Vagina (tissue), 2 donors: ENCODE measurements at places on chromosomes 5 and 9.

DNA sequence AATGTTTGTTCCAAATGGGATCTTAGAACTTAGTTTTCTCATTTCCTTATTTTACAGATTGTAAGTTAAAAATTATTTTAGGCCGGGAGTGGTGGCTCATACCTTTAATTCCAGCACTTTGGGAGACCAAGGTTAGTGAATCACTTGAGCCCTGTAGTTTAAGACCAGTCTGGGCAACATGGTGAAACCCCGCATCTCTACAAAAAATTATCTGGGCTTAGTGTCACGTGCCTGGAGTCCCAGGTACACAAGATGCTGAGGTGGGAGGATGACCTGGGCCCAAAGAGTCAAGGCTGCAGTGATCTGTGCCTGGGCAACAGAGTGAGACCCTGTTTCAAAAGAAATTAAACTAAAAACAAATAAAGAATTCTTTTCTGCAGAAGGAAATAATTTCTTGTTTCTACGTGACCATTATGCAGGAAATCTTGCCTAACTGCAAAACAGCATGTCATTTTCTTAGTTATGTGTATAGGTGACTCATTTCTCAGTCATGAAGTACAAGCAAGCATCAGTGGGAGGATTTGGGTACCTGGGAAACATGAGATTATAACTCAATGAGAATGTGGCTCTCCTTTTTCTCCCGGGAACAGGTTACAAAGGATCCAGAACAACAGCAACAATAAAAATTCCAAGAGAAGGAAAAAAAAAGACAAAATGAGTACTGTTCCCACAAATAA lies 375.1 kb upstream of the ST8SIA4 start:
- DNase-seq, result no peak

DNA sequence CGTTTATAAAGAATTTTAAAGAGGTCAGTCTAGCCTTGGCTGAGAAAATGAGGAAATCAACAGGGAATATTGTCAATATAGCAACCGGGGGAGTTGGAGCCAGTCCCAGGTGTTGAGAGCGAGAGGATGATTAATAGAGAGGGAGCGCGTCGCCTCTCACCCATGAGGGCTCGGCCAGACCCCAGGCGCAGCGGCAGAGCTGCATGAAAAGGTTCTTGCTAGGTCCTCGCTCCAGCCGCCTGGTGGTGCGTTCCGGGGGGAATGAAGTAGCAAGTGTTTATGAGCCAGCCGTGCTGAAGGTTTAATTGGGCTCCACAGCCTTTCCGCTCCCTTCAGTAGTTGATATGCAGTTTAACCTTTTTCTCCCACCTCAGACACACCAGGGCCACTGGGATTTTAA lies 167.3 kb upstream of the IRX1 start:
- no peak for DNase-seq

GRCh38 chr9:129012343-129012742 lies 15.8 kb downstream of the SH3GLB2 start:
- DNase-seq, result no peak

DNA sequence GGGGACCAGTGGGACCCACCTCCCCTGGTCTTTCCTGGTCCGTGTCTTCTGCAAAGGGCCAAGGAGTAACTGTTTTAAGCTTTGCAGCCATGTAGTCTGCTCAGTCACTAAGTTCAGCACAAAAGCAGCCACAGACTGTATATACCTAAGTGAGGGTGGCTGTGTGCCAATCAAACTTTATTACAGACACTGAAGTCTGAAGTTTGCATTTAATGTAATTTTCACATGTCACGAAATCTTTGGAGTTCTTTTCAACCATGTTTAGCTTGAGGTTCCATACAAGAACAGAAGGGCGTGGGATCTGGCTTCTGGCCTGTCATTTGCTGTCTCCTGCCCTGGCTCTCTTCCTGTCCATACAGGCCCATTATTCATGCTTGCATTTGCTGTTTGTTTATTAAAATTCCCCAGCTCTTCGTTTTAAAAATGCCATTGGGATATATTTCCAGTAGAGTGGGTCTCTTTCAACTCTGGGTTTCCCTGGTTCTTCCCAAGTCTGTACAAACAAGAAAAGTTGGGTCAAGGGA lies 64.2 kb upstream of the ECM2 start:
- DNase-seq, result no peak

DNA sequence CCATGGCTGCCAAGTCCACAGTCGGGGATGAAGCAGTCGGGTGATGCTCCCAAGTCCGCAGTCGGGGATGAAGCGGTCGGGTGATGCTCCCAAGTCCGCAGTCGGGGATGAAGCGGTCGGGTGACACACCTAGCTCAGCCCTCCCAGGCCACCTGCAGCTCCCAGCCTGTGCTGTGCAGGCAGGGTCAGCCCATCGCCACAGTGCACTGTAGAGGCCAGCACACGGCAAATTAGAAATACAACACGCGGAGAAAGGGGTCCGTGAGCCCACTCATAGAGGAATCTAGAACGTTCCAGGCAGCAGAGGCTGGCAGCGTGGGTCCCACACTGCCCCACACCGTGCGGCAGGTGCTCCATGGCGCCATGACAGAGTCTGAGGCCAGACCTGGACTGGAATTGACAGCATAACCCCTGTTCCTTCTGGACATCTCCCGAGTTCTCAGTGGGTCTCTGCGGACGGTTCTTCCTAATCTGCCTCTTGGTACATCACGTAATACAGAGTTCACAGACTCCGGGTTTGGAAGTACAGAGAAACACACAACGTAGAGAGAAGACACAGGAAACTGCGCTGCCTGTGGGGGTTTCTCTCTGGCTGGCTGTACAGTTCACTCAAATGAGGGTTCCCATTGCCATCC lies 7.7 kb upstream of the EXOC3 start:
- no peak for DNase-seq

DNA sequence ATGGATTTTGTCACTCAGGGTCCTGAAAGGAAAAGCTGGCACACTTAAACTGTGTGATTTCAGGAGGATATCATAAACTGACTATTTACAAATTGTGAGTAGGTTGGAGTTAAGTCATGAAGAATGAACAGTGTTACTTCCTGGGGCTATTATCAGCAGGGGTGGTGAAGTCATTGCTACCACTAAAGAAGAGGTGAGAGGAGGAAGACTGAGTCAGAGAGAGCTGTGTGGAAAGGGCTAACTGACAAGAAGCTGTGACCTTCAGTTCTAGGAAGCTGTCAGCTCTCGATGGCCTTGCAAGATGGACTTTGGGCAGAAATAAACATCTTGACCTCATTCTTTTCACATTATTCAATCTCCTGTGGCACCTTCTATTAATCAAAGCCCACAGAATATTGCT lies 72.3 kb upstream of the STARD4 start:
- DNase-seq, result no peak

- no peak for DNase-seq
Measured at GRCh38 chr5:150492621-150493020, 15.3 kb upstream of the NDST1 start.

GRCh38 chr5:55564721-55565120 lies 30.0 kb upstream of the PLPP1 start:
- DNase-seq, result no peak

- no peak for DNase-seq
Measured at GRCh38 chr5:117299936-117300328, 725.3 kb upstream of the SEMA6A start.

GRCh38 chr5:132019857-132020555 lies 8.5 kb upstream of the ACSL6 start:
- no peak for DNase-seq

DNA sequence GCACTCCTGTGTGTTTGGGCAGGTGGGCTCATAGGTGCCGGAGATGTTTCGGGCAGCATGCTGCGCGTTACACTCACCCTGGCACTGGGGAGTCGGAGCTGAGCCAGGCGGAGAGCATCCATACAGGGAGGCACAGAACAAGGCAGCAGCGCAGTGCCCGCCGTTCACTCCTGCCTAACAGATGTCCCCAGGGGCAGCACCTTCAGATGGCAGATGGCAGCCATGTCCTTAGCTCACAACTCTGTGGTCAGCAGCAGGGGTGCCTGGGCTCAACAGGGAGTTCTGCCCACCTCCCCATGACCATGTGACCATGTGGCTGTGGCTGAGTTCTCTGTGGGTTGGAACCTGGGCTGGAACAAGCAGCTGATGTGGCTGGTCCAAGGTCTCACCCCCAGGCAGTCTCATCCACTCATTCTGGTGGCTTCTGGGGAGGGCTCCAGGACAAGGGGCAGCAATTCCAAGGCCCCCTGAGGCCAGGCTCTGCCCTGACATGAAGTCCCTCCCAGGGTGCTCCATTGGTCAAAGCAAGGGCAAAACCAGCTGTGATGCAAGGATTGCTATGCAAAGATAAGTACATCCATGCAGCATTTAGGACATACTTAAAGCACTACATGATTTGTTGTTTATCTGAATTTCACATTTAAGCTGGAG lies 64.2 kb downstream of the MRPL36 start:
- DNase-seq, result no peak

GRCh38 chr9:135914921-135915320 lies 7.6 kb upstream of the CAMSAP1 start:
- DNase-seq, result no peak

GRCh38 chr9:126437268-126437666 lies 110.6 kb downstream of the MVB12B start:
- DNase-seq, result no peak

DNA sequence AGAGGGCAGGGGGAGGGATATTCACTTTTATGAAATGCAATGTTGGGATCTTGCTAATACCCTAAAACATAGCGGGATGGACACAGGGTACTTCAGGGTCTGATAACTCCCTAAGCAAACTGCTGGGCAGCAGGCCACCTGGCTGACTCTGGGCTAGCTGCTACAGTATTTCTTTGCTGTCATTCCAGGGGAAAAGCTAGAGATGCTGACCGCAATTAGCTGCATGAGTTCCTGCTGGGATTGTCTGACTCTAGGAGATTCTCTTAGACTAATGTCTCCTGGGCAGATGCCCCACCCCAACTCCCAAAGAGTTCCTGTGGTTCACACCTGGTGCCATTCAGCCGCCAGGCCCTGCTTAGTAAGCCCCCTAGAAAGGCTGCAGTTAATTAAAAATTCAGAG lies 69.9 kb downstream of the PSAT1 start:
- no peak for DNase-seq

DNA sequence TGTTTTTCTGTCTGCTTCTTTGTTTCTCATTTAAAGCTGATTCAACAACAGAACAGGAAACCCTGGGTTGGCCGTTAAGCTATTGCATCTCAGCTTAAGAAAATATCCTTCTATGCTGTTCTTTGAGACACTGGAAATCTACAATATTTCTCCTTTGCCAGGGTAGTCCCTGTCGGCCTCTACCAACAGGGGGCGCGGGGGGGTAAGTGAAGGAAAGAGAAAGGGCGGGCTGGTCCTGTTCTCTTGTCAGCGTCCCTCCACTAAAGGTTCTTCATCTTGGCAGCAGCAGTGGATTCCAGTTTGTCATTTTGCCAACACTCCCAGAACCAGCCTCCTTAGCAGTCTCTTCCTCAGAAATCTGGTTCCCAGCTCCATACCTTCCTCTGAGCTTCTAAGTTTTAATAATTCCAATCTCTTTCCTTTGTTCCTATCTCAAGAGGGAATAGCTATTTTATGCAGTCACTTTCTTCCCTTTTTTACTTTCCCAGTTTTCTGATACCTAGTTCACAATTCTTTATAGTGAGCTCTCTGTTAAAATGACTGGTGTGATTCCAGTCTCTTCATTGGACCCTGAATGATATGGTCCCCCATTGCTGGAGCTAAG lies 222.3 kb downstream of the GLIS3 start:
- DNase-seq, result no peak

DNA sequence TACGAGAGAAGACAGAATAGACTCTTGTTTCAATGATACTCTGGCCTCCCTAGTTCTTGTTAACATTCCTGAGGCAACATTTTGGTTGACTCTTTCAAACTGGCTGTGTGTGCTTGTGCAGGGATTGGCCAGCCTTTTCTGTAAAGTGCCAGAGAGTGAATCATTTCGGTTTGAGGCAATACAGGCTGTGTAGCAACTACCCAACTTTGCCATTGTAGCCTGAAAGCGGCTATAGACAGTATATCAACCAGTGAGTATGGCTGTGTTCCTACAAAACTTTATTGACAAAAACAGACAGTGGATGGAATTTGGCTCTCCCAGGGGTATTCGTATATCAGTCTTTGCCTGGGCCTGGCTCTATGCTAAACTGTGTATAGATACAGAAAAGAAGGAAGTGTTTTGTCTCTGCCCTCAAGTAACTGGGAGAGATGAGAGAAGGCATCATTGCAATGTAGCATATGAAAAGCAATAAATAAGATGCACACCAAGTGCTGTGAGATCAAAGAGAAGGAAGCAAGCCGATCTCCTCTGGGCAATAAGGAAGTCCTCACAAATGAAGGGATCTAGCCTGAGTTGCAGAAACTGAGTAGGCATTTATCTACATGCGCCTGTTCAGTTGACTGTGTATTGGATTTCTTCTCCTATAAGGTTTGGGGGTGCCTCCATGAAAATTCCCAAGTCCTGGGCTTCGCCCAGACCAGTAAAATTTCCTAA lies 568.0 kb upstream of the KLF4 start:
- no peak for DNase-seq

DNA sequence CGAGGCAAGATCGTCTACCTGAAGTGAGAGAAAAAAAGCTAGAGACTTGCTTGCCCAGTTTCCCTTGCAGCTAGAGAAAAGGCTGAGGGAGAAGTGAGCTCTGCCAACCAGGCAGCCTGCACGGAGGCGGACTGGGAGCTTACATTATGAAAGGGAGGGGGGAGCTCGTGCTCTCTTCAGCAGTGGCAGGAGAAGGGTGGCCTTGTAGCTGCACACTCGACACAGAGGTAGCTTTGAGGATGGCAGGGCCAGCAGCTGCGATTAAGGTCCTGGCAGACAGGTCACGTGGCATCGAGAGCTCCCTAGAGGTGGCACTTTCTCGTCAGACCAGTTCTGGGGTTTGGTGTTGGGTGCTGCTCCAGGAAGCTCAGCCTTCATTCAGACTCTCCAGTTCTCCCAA lies 26.7 kb downstream of the APBA1 start:
- DNase-seq, result no peak

- no peak for DNase-seq
Measured at GRCh38 chr5:32299059-32299677, 13.6 kb downstream of the MTMR12 start.

DNA sequence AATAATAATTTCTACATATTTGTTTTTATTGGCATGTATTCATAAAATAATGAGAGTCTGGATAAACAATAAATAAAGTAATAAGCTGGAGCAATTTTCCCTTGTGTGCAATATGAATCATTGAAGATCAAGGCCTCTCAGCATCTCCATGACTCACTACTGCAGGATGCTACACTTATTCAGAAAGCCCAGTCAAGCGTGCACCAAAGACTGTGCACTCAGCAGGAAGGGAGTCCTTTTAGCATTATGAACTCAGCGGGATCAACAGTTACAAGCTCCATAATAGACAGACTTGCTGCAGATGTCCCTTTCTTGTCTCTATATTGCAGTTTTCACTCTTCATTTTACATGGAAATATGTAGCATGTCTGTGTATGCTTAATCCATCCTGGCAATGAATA lies 485.3 kb downstream of the CDH9 start:
- no peak for DNase-seq

DNA sequence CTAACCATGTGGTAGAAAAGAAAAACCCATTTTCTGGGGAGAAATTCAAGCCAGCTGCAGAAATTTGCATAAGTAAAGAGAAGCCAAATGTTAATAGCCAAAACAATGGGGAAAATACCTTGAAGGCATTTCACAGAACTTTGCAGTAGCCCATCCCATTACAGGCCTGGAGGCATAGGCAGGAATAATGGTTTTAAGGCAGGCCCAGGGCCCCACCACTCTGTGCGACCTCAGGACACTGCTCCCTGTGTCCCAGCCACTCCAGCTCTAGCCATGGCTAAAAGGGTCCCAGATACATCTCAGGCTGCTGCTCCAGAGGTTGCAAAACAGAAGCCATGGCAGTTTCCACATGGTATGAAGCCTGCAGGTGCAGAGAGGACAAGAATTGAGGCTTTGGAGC lies 253.3 kb downstream of the CTNND2 start:
- DNase-seq, result no peak

- no peak for DNase-seq
Measured at GRCh38 chr5:175443514-175444059, 395 bp downstream of the DRD1 start.

GRCh38 chr5:50553560-50553984 lies 112.5 kb upstream of the EMB start:
- no peak for DNase-seq
